ELF-1 (cell line): ENCODE measurements at places on chromosomes 2 and 18.

- DNase-seq, result no peak
Observed at GRCh38 chr2:71546777-71547281, 93.5 kb downstream of the DYSF start.

GRCh38 chr18:25322806-25323205 is 29.2 kb downstream of the ZNF521 start:
- no peak for DNase-seq

DNA sequence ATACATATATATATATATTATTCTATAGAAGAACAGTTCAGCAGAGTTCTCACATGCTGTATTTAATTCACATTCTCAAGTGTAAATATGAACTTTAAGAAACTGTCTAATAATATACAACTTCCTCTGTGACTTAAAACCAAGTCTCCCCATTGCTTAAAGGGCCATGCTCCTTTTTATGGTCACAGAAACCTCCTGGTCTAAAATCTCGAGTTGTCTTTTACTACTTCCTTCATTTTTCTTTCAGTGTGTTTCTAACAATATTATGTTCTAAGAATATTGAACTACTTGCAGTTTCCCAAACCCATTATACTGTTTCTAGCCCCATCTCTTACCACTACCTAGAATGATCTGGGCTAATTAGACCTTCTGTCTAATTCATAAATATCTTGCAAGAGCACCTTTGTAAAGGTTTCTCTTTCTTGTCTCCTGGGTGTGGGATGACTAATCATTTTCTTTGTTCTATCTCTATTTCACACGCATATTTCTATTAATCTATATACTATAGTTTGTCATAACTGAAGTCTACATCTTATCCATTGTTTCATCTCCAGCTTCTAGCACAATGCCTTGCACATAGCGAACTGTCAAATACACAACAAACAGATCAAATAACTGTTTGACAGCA is 48.8 kb downstream of the ERBB4 start:
- DNase-seq, result no peak

GRCh38 chr2:224927011-224927410 is 115.3 kb downstream of the DOCK10 start:
- no peak for DNase-seq

- no peak for DNase-seq
Observed at GRCh38 chr2:10668402-10669012, 21.3 kb downstream of the NOL10 start.
